ACHN (cell line): ENCODE measurements at places on chromosomes 5 and 9.

- no peak for DNase-seq
Measured at GRCh38 chr5:122908662-122909061, 63.2 kb downstream of the SNX24 start.

DNA sequence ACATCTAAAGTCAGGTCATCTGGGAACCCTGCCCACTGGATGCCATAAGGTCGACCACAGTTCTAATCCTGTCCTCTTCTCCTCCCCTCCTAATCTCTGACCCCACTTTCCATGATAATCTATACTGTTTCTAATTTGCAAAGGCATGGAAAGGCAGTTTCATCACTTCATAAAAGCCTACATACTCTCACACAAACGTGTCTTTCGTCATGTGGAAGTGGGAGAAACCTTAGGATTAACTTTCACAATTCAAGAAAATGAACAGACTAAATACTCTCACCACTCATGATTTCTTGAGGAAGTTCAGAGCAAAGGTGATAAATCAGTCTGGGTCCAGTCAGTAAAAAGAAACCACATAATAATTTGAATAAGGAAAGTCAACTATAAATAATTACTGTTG is 5.5 kb downstream of the FANCC start:
- no peak for DNase-seq

- DNase-seq = no peak
Measured at GRCh38 chr9:95841377-95841776, 34.1 kb upstream of the ERCC6L2 start.

DNA sequence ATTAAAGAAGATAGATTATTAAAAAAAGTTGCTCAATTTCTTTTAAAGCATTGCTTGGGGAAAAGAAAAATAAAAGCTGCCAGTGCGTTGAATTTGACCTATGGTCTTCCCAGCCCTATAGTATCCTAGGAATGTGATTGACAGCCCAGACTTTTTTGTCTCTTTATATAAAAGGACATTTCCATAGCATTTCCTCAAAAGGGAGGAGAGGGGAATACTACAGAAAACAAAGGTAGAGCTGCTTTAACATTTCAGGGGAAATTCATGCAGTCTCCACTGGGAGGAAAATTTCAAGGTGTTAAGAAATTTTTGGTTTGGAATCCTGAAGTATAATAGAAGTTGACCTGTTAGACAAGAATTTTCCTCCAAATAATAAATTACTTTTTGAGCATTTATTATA is 17.9 kb upstream of the GPR151 start:
- no peak for DNase-seq

DNA sequence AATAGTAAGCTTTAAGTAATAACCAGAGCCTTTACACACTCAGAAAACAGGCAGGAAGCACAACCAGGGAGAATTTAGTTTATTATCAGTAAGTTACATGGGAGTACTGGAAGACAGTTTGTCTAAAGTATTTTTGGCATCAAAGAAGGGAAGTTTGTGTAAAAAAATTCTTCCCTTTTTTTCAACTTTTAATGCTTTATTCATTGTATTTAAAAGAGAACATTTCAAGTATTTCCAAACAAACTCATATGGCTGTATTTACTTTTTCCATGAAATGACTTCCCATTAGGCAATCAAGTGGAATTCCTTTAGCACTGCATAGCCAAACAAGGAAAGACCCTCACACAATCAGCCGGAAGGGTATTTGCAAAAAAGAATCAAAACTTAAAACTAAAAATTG is 26.7 kb downstream of the RNF145 start:
- DNase-seq = no peak

GRCh38 chr5:463952-464351 is 21.0 kb downstream of the EXOC3 start:
- no peak for DNase-seq

- DNase-seq = no peak
Measured at GRCh38 chr5:178117923-178118701, 4.8 kb downstream of the N4BP3 start.

DNA sequence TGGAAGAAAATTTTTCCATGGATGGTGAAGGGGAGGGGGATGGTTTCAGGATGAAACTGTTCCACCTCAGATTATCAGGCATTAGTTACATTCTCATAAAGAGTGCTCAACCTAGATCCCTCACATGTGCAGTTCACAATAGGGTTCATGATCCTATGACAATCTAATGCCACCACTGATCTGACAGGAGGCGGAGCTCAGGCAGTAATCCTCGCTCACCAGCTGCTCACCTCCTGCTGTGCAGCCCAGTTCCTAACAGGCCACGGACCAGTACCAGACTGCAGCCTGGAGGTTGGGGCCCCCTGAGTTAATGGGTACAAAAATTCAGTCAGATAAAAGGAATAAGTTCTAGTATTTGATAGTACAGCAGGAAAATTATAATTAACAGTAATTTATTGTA is 337.2 kb downstream of the NPR3 start:
- DNase-seq = no peak

GRCh38 chr5:155783791-155784190 is 543.2 kb upstream of the SGCD start:
- DNase-seq = no peak

DNA sequence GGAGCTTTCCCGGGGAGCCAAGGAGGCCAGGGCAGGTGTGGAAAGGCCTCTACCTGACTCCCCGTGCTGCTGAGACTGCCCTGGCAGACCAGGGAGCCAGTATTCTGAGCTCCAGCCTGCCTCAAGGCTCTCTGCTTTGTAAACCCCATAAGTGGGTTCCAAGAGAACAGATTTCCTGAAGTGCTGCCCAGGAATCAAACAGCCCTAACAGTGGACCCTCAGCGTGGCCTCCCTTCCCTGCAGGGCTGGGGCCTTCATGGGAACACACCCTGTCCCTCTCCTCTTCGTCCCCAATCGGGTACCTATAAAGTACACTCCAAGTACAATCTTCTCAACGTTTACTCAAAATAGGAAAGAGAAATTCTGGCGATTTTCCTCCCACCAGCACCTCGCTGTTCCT is 252.5 kb downstream of the FSTL4 start:
- no peak for DNase-seq

- no peak for DNase-seq
Measured at GRCh38 chr9:80399606-80400005, 827.8 kb downstream of the TLE4 start.

DNA sequence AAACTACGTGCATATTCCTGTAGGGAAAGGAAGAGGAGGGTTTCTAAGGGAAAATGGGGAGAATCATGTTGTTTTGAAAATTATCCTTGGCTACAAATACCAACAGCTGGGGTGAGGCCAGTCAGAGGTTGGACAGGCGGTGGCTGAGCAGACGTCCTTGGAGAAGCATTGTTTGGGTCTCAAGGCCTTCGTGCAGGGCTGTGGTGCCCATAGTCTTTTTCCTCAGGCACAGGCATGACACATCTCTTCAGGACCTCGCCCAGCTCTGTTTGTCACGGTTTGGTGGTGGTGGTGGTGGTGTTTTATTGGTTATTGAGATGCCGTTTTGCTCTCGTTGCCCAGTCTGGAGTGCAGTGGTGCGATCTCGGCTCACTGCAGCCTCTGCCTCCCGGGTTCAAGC is 27.8 kb upstream of the EGFL7 start:
- DNase-seq = no peak

DNA sequence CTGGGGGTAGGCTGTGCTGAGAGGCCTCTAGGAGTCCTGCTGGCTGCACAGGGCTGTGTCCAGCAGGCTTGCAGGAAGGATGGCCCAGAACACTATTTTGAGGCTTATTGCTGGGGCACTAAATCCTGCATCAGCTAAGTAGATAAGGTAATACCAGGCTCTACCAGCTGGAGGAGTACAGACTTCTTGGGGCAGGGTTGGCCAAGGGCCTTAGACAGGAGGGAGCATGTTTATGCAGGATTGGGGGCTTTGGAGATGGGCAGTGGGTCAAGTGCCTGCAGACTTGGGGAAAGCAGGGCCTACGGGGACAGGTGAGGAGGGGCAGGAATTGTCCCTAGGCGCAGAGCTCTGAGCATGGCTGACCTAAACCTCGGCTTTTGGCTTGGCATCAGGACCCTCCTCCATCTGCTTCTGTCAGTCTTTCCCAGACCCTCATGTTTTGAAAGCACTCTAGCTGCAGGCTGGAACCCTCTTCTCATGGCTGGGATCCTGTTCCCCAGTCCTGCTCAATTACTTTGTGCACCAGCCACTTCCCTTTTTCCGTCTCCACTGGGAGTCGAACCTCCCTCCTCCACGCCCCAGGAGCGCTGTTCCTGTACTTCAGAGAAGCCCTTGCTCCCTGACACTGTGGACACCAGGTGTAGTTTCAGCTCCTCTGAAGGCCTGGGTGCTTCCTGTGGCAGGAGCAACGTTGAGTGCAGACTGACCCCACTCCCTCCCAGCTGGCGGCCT is 61.0 kb upstream of the SPTLC1 start:
- DNase-seq = peak; percentile 7

GRCh38 chr5:122599000-122599399 is 175.9 kb upstream of the SNX2 start:
- no peak for DNase-seq

- DNase-seq = no peak
Measured at GRCh38 chr5:154757814-154758406, 2.7 kb downstream of the LARP1 start.

GRCh38 chr5:79924936-79925893 is 65.8 kb downstream of the MTX3 start:
- peak; percentile 11 for DNase-seq

GRCh38 chr5:137283801-137284200 is 215.3 kb downstream of the SPOCK1 start:
- DNase-seq = no peak

- DNase-seq = peak; percentile 6
Measured at GRCh38 chr5:32462618-32463017, 18.1 kb upstream of the ZFR start.

DNA sequence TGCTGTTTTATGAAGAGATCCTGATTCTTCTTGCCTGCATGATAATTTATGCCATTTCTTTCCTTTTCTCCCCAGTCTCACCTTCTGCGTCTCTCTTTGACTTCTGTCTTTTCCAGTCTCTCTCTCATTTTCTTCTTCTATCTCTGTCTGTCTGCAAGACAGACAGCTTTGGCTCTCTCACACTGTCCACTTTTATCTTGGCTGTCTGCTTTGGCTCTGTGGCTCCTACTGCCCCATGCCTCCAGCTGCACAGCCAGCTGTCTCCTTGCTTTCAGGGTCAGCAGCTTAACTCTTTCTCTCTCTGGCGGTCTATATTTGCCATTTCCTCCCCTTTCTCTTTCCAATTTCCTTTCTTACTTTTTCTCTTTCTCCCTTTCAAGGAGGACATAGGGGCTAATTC is 971.1 kb upstream of the COX7C start:
- DNase-seq = no peak

DNA sequence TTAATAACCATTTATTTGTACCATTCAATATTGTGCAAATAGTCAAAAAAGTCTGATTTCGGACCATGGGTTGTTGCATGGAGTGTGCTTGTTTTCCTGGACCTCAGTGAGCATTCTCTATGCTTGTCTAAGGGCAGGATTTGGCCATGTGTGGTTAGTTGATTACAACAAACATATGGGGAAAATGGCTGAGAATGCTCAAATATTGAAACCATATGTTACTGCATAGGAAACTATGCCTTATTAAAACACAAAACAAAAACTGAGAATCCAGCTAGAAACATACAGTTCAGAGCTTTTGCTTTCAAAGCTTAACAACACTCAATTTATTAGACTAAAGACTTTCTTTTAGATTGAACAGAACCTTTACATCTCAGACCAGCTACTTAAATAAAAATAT is 928.3 kb downstream of the NR2F1-AS1 start:
- DNase-seq = no peak

DNA sequence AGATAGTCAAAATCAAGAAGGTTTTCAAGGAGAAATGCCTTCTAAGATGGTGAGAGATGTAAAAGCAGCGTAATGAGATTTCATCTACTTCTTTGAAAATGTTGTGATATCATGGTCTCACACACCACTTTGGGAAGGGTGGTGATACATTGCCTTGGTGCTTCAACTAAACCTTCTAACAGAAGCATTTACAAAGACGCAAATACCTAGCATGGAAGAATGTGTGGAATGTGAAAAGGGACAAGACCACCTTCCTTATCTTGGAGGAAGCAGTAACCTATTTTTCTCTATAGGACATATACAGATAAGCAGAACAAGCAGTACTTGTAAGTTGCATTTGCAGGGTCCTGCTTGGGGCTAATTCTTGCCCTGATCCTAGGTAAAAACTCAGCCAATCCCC is 38.8 kb downstream of the PCA3 start:
- no peak for DNase-seq

DNA sequence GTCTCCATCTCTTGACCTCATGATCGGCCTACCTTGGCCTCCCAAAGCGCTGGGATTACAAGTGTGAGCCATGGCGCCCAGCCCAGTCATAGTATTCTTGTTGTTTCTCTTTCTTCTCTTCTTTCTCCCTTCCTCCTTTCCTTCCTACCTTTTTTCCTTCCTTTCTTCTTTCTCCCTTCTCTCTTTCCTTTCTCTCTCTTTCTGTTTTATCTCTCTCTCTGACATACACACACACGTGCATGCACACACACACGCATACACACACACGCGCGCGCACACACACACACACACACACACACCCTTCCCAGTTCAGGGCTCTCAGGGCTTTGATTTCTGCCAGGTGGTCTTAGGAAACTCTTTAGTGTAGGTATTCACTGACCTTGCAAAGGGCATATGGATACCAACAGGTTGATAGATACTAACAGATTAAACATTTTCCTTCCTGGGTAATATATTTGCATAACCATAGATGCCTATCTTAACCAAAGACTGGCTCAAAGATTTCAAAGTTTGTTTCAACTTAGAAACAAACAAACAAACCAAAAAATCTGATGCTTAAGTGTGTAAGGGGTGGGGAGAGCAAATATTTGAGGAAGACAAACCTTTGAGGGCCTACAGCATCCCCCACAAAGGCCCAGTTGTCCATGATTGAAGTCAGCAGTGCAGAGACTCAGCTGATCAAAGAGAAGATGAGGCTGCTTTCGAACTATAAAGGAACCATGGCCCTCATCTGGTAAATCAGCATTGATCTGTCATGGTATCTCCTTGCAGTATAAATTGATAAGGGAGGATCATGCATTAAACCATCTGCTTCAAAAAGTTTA is 288.2 kb upstream of the SEMA6A start:
- no peak for DNase-seq

GRCh38 chr5:142109331-142110045 is 909 bp downstream of the NDFIP1 start:
- DNase-seq = no peak

DNA sequence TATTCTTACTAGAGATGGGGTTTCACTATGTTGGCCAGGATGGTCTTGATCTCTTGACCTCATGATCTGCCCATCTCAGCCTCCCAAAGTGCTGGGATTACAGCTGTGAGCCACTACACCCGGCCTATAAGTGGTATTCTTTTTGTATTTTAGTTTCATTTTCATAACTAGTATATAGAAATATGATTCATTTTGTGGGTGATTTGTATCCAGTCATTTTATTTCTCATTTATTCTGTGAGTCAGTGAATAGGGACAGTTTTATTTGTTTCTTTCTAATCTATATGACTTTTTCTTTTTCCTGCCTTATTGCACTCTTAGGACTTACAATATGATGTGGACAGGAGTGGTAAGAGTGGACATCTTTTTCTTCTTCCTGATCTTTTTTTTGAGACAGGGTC is 112.9 kb downstream of the AOPEP start:
- DNase-seq = no peak
